Keratinocyte (primary cell): ENCODE measurements at places on chromosomes 4 and X.

DNA sequence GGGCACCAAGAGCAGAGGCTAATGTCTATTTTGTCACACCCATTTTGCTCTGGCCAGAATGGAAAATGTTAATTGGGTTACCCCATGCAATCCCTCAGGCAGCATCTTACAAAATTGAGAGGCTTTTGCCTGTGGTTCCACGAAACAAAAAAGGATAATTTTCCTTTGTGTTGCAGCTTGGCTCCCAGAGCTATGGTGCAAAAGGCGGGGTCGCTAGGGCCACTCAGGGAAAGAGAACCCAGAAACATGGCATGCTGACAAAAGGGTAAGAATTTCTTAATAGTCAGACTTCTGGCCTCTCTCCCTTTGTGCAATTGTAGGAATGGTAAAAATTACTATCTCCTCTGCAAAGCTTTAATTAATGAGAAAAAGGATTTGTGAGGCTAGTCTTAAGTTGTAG, 119.6 kb upstream of the BANK1 start:
- no peak overlapping the region for H3K4me3 ChIP-seq
- no peaks in the 10 kb centered on the region for H3K4me1 ChIP-seq
- no peak overlapping the region for H3K27ac ChIP-seq
- no peaks in the 10 kb centered on the region for H3K36me3 ChIP-seq
- no peaks in the 10 kb centered on the region for H3K27me3 ChIP-seq
- DNase-seq, result no peak

DNA sequence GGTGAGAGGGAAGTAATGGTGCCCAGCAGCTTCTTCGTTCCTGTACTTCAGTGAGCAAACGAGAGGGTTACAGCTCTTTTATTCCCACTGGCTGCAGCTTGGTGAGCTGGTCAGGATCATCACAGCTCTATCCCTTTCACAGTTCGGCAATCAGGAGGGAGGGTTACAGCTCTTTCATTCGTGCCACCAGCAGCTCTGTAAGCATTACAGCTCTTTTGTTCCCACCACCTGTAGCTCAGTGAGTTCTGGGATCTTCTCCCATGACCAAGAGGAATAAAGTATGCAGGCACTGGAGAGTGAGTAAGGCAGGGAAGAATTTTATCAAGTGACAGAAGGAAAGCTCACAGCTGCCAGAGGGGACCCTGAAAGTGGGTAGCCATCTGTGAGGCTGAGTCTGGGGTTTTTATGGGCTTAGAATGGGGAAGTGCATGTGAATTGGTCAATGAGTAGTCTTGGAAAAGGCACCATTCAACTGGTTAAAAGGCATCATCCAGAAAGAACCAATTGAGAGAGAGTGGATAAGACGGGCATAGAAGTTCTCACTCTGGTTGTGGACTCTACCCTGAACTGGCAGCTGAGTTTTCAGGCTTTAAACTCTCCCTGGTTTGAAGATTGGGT, 123.7 kb downstream of the COX18 start:
- H3K36me3 ChIP-seq, result no peaks in the 10 kb centered on the region
- H3K4me3 ChIP-seq, result no peak overlapping the region
- H3K27ac ChIP-seq, result no peak overlapping the region
- no peaks in the 10 kb centered on the region for H3K27me3 ChIP-seq

GRCh38 chr4:154560419-154560801, 2.4 kb upstream of the FGB start:
- DNase-seq, result no peak
- no peak overlapping the region for H3K27ac ChIP-seq
- no peaks in the 10 kb centered on the region for H3K36me3 ChIP-seq
- no peaks in the 10 kb centered on the region for H3K27me3 ChIP-seq

DNA sequence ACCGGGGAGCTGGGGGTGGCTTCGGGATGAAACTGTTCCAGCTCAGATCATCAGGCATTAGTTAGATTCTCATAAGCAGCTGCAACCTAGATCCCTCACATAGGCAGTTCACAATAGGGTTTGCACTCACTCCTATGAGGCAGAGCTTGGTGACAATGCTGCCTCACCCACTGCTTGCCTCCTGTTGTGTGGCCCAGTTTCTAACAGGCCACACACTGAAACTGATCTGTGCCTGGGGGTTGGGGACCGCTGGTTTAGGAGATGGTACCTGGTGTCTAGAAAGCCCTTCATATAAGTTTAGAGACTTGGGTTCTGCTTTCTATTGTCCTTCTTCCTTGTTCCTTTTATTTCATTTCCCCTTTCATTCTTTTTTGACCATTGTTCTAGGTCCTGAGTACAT, 234.2 kb downstream of the FRAS1 start:
- H3K4me1 ChIP-seq, result peaks cover 10% of the 10 kb centered on the region
- no peak overlapping the region for H3K4me3 ChIP-seq
- no peaks in the 10 kb centered on the region for H3K36me3 ChIP-seq
- DNase-seq, result no peak
- H3K27ac ChIP-seq, result no peak overlapping the region

GRCh38 chr4:88570001-88570400, 22.3 kb upstream of the HERC3 start:
- peaks cover 3% of the 10 kb centered on the region for H3K4me1 ChIP-seq
- no peak for DNase-seq
- H3K27me3 ChIP-seq, result no peaks in the 10 kb centered on the region
- H3K36me3 ChIP-seq, result no peaks in the 10 kb centered on the region
- no peak overlapping the region for H3K4me3 ChIP-seq
- no peak overlapping the region for H3K27ac ChIP-seq

GRCh38 chrX:151825925-151826485, 86.7 kb upstream of the MAGEA4 start:
- no peaks in the 10 kb centered on the region for H3K27me3 ChIP-seq
- H3K4me3 ChIP-seq, result no peak overlapping the region
- H3K36me3 ChIP-seq, result no peaks in the 10 kb centered on the region
- DNase-seq, result no peak
- H3K4me1 ChIP-seq, result no peaks in the 10 kb centered on the region

- H3K4me1 ChIP-seq, result no peaks in the 10 kb centered on the region
- no peak overlapping the region for H3K4me3 ChIP-seq
- no peak for DNase-seq
- H3K27me3 ChIP-seq, result no peaks in the 10 kb centered on the region
Measured at GRCh38 chr4:156718226-156718625, 253.4 kb downstream of the PDGFC start.

GRCh38 chr4:141081921-141082395, 51.3 kb downstream of the RNF150 start:
- H3K4me1 ChIP-seq, result no peaks in the 10 kb centered on the region
- no peak overlapping the region for H3K27ac ChIP-seq
- H3K27me3 ChIP-seq, result no peaks in the 10 kb centered on the region
- no peaks in the 10 kb centered on the region for H3K36me3 ChIP-seq
